ENCODE measurements at places on chromosomes 11 and 22. TPM values are rescaled to one million over a fixed set of nuclear protein-coding genes. Genes with fewer than 3 reads are reported as not detected.

The SLC6A5 gene
- not detected for polyA plus RNA-seq

The TRIM22 gene
- polyA plus RNA-seq = 42.9 TPM

The TSPAN18 gene
- 5.2 TPM for polyA plus RNA-seq

The CBLIF gene
- polyA plus RNA-seq = not detected

The OR4C13 gene
- polyA plus RNA-seq = not detected

The CDC42EP1 gene
- polyA plus RNA-seq = 8.3 TPM

The UCP3 gene
- polyA plus RNA-seq = 0.85 TPM

The PHLDA2 gene
- polyA plus RNA-seq = 7.6 TPM

The PDGFB gene
- polyA plus RNA-seq = 5.5 TPM

The CELSR1 gene
- polyA plus RNA-seq = 16.4 TPM

The PAMR1 gene
- 6.9 TPM for polyA plus RNA-seq

The C11orf52 gene
- polyA plus RNA-seq = 2.7 TPM

The LSP1 gene
- polyA plus RNA-seq = 0.03 TPM

The CATSPER1 gene
- not detected for polyA plus RNA-seq

The KRTAP5-10 gene
- polyA plus RNA-seq = 0.12 TPM

The AIFM3 gene
- 2.1 TPM for polyA plus RNA-seq

The SYT9 gene
- polyA plus RNA-seq = 1.5 TPM

The SHANK3 gene
- 2.8 TPM for polyA plus RNA-seq

The PRODH gene
- polyA plus RNA-seq = 80.9 TPM

The MS4A7 gene
- polyA plus RNA-seq = not detected

The MPEG1 gene
- not detected for polyA plus RNA-seq

The C11orf42 gene
- polyA plus RNA-seq = not detected

The NTM gene
- polyA plus RNA-seq = 12.9 TPM

The PATE4 gene
- polyA plus RNA-seq = not detected

The BDNF gene
- polyA plus RNA-seq = 1.5 TPM

The TMEM258 gene
- polyA plus RNA-seq = 759 TPM

The KCNK4 gene
- polyA plus RNA-seq = not detected

The CYB5R2 gene
- polyA plus RNA-seq = 51.5 TPM

The RASD2 gene
- 1.9 TPM for polyA plus RNA-seq

The SYT8 gene
- not detected for polyA plus RNA-seq

The CYP2D6 gene
- polyA plus RNA-seq = 1.7 TPM

The POU2AF2 gene
- not detected for polyA plus RNA-seq

The MS4A4A gene
- polyA plus RNA-seq = not detected

The HMGXB4 gene
- 20.9 TPM for polyA plus RNA-seq

The RBMXL2 gene
- not detected for polyA plus RNA-seq

The UBQLN3 gene
- not detected for polyA plus RNA-seq

The POU2AF3 gene
- 5.7 TPM for polyA plus RNA-seq

The KRTAP5-8 gene
- 0.06 TPM for polyA plus RNA-seq

The HDHD5 gene
- polyA plus RNA-seq = 147 TPM

The C11orf65 gene
- polyA plus RNA-seq = 0.08 TPM

The ACR gene
- not detected for polyA plus RNA-seq

The APOL5 gene
- not detected for polyA plus RNA-seq

The COPB1 gene
- polyA plus RNA-seq = 17.0 TPM

The BTBD18 gene
- 0.03 TPM for polyA plus RNA-seq

The AIP gene
- polyA plus RNA-seq = 68.6 TPM

The CELF1 gene
- polyA plus RNA-seq = 131 TPM

The NAV2 gene
- 35.6 TPM for polyA plus RNA-seq

The CEP126 gene
- polyA plus RNA-seq = 0.76 TPM

The GP1BB gene
- 0.36 TPM for polyA plus RNA-seq

The RRM1 gene
- 47.0 TPM for polyA plus RNA-seq

The OR52N5 gene
- 0.12 TPM for polyA plus RNA-seq
